Fibroblast of skin of scalp (primary cell): ENCODE measurements at places on chromosomes 12 and 14.

GRCh38 chr14:95519699-95520098 lies 3.2 kb upstream of the SYNE3 start:
- DNase-seq: peak; percentile 88

GRCh38 chr12:44771485-44772021 lies 104.6 kb downstream of the NELL2 start:
- DNase-seq: no peak

DNA sequence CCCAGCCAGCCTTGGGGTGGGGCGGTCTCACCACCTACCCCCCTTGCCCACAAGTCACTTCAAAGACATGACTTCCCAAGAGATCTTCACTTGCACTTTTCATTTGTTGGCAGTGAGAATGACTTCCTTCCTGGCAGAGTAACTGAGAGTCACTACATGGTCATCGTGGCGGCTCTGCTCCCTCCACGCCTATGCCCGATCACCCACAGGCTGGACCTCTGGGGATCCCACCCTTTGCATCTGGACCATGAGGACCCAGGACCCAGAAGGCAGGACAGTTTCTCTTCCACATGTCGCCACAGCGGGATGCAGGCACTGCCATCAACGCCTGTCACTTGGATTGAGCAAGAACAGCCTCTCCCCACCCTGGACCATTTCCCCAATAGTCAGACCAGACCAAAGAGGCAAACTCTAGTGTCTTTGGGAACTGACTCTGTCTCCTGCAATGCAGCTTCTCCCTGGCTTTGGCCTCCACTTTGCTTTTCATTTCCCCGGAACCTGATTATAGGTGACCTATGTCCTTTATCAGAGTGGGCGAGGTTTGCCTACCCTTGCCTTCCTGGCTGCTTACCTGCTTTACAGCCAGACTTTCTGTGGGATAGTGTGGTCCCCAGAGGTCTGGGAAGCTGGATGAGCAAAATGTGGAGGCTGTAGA lies 3.6 kb downstream of the VDR start:
- no peak for DNase-seq

DNA sequence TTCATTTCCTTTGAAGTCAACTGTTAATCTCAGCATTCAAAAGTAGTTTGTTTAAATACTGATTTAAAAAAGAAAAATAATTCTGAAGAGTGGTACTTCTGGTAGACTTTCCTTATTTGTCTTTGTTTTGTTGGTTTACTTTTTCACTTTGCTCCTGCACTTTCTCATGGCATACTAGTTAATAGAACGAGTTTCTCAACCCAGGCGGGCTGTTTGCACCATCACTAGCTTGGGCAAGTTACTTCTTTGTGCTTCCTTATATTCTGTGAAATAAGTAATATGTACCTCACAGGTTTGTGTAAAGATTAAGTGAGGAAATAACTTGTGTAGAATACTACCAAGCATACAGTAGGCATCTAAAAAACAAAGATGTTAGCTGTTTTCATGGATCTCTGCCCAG lies 45.5 kb downstream of the SLC38A6 start:
- no peak for DNase-seq

DNA sequence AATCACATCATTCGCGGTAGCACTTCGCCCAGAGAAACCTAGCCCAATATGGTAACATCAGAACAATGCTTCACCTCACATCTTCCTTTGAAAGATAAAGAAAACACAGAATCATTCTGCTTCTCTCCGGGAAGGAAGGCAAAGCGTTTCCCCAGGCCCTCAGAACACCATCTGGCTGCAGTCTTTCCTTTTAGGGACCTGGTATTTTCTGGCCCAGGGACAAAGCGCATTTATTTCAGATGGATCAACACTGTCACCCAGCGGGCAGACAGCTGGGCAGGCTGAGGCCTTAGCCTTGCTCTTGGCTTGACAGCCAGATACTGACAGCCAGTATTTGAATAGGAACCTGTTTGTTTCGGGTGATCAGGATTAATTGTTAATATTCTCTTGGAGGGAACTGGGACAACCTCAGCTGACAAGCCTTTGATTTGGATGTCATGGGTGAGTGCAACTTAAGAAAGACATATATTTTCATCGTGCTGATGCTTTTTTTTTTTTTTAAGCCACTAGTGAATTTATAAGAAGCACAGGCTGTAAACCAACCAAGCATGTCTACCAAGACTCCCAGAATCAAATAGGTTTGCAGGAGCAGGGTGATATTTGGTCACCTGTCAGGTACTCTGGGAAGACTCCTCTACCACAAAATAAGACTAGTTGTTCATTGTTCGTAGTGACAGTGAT lies 118.9 kb downstream of the VEZT start:
- DNase-seq: peak; percentile 90

GRCh38 chr12:91871751-91872150 lies 273.9 kb downstream of the BTG1 start:
- no peak for DNase-seq
